ENCODE measurements at places on chromosomes 3 and 15.

GRCh38 chr3:59107856-59108815 is 58.3 kb upstream of the CFAP20DC start:
- no peak for DNase-seq

- no peak for DNase-seq
These were observed 226.3 kb upstream of the MRPL3 start for GRCh38 chr3:131728898-131729642.

DNA sequence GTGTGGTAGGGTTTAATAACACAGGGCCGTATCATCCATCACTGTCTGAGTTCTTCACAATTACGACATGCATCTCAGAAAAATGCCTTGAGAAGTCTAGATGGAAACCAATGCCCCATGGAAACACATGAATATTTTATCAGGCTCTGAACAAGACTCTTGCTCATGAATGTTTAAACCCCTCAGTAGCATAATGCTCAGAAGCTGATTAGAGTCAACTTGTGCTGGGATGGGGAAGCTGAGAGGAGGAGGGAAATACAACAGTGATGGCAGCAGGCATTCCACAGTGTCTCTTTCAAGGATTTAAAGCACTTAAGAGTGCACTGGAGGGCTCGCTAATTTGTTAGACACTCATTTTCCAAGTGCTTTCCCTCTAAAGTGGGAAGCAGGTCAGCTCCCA is 3.8 kb downstream of the GPR156 start:
- DNase-seq, result no peak

DNA sequence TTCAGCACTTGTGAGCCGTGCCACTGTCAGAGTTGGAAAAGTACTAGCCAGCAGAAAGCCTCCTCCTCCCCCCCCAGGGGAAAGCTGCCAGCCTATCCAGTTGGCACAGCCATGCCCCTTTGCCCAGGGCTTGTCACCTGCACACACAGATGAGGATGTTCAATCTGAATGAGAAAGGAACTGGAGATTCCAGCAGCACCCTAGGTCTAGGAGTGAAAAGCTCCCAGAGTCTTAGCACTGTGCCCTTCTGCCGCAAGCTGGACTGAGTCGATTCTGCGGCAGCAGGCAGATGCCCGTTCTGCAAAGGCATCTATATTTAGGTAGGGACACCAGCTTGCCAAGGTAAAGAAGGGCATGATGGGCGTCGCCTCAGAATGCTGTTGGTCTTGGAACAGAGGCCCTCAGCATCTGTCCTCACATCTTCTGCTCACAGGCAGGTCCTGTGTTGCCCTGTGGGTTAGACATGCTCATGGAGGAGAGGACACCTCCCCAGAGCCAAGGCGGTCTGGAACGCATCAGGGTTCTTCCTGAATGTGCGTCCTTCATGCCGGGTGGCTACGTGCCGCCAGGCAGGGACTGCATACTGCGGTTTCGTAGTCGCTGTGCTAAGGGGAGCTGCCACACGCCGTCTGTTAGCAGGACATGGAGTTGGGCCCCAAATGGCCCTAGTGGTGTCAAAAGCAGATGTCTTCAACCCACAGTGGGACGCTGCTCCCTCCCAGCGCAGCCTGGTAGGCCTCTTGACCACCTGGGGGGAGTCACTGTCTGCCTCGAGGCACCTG is 109.5 kb downstream of the VGLL4 start:
- no peak for DNase-seq

DNA sequence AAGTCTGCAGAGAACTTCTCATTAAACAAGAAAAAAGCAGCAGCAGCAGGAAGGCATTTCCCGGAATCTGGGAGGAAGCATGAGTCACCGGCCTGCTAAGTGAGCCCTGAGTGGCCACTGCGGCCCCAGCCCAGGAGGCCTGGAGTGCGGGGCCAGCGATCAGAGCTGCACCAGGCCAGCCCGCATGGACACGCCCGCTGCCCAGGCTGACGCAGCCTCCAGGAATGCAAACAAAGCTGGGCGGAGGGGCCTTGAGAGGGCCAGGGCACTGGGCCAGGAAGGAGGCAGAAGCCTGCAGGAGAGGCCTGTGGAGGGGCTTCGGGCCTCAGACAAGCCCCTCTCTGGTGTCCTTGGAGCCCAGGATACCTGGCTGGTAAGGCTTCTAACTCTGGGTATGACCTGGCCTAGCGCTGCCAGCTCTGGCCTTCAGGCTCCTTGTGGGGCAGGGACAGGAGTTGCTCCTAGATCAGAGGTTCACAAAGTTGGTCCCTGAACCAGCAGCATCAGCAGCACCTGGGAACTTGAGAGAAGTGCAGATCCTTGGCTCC is 101.2 kb downstream of the SMAD6 start:
- DNase-seq, result no peak

- no peak for DNase-seq
These were observed 354.5 kb downstream of the OCA2 start for GRCh38 chr15:27744641-27745040.

DNA sequence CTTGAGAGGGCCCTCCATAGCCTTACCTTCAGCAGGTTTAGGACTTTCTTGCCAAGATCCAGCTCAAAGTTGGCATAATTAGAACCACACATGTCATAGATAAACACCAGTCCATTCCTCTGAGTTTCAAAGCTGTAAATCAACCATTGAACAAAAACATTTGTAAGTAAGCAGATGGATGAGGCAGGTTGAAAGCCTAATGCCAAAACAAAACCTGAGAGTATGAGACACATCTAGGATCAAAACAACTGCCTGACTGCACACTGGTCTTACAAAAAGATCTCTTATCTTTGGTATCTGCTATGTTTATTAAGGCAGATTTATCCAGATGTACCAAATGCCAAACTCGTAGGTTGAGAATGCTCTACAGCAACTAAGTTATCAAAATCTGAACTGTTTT is 61.9 kb downstream of the PTPN9 start:
- DNase-seq, result no peak

- no peak for DNase-seq
These were observed 602.1 kb downstream of the MAGI1 start for GRCh38 chr3:65436580-65436979.

- no peak for DNase-seq
These were observed 41.5 kb downstream of the RBP2 start for GRCh38 chr3:139434764-139435307.

DNA sequence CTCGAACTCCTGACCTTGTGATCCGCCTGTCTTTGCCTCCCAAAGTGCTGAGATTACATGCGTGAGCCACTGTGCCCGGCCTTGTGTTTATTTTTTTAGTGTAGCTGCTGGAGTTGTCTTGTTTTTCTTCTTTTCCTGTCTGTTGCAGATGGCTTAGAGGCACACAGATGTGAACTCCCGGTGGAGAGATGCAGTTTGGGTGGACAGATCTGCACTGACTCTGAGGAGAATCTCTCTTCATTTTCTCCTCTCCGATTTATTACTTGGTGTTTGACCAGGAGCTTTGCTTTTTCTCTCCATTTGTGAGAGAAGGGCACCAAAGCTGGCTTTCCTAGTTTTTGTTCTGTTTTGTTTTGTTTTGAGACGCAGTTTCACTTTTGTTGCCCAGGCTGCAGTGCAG is 62.7 kb downstream of the USP13 start:
- no peak for DNase-seq

- DNase-seq, result no peak
These were observed 158.5 kb upstream of the TPM1 start for GRCh38 chr15:62883938-62884479.

- DNase-seq, result no peak
These were observed 31.7 kb upstream of the PRR23E start for GRCh38 chr3:127161236-127161635.

DNA sequence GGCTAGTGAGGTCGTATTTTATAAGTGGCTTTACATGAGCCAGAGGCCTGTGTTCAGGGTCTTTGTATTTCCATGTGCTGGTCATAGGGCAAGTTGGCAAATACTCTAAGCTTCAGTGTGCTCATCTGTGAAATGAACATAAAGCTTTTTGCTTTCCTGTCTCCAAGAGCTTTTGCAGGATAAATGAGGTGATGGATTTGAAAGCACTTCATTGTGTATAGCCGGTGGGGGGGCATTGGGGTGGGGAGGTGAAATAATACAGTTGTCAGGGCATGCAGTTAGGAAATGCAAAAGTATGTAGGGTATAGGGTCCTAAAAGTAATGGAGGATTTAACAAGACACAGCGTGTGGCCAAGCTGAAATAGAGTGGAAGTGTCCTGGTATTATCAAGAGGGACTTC is 67.7 kb downstream of the ARNT2 start:
- no peak for DNase-seq

DNA sequence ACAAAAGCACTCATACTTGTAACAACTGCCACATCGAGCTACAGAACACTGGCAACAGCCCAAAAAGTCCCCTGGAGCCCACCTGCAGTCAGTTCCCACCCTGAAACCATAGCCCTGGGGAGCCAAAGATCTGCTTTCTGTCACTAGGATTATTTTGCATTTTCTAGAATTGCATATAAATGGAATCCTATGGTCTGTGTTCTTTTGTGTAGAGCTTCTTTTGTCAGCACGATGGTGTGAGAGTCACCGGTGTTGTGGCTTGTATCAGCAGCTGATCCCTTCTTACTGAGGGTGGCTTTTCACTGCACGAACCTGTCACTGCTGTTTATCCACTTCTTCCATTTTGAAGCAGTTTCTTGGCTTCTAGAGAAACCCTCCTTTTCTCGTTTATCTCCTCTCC is 60.1 kb upstream of the PRR23E start:
- DNase-seq, result no peak

- DNase-seq, result no peak
These were observed 20.3 kb downstream of the ACAA1 start for GRCh38 chr3:38116471-38117162.

GRCh38 chr3:49530231-49530630 is 24.0 kb upstream of the BSN start:
- DNase-seq, result no peak

GRCh38 chr15:40190591-40190990 is 29.7 kb downstream of the BUB1B start:
- DNase-seq, result no peak

GRCh38 chr3:190739641-190740185 is 122.8 kb downstream of the GMNC start:
- DNase-seq, result no peak

DNA sequence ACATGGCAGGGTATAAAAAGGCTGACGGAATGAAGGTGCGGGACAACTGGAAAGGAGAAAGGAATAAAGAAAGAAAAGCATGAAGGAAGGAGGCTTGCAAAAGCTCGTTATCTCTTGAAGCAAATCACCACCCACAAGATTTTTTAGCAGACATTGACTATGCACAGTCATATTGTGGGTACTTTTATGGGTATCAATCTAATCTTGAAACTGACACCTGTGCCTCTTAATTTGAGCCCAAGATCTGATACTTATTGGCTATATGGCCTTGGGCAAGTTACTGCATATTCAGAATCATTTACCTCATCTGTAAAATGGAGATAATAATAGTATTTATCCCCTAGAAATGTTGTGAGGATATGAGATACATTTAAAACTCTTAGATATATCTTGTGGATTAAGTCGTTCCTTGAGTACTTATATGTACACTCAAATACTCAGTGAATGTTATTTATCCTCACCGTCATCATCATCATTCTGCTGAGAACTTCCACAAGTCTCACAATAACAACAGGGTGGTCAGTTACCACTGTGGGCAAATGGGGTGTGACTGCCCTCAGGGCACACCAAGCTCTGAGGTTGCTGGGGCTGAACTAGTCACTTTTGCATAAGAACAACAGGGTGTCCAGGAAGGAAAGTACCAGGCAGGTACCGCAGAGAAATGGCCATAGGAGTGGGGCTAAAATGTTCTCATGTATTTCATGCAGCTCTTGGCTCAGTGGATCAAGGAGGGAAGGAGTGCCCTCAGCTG is 266.1 kb downstream of the SLC9A9 start:
- no peak for DNase-seq

GRCh38 chr3:184725176-184725719 is 13.4 kb upstream of the MAGEF1 start:
- DNase-seq, result no peak

DNA sequence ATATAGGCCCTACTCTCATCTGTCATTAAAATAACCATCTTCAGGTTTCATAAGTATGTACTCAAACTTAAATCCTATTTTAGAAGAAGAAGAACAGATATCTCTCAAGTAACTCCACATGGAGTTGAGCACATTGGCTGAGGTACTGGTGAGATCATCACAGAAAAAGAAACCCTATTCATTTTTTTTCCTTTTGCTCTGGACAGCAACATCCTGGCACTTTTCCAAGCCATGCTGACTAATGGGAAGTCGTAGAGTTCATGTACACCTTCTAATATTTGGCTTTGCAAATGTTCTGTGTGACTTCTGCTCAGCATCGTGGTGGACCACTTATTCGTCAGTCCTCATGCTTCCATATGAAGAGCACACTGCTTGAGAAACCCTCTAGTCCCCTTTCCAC is 336.0 kb upstream of the KCNH8 start:
- no peak for DNase-seq

DNA sequence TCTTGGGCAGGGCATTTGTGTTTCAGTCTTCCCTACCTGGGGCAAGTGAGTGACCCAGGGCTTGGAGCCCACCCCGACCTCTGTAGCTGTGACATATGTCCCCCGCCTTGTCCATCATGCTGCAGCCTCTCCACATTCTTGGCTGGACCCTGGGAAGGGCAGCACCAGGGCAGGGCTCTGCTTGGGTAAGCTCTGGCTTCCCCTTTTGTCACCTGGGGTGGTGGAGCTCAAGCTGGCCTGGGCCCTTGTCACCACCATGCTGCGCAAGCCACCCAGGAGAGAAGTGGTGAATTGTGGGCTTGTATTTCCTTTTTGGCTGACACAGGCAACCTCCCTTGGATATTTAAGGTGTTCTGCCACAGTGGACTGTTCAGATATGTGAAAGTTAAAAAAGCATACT is 29.3 kb downstream of the SPSB4 start:
- no peak for DNase-seq

GRCh38 chr15:55526559-55527036 is 18.6 kb upstream of the DNAAF4 start:
- DNase-seq, result no peak

GRCh38 chr3:67325231-67325630 is 327.1 kb downstream of the KBTBD8 start:
- no peak for DNase-seq

- DNase-seq, result no peak
These were observed 85.5 kb upstream of the LRTM1 start for GRCh38 chr3:55013145-55013925.

DNA sequence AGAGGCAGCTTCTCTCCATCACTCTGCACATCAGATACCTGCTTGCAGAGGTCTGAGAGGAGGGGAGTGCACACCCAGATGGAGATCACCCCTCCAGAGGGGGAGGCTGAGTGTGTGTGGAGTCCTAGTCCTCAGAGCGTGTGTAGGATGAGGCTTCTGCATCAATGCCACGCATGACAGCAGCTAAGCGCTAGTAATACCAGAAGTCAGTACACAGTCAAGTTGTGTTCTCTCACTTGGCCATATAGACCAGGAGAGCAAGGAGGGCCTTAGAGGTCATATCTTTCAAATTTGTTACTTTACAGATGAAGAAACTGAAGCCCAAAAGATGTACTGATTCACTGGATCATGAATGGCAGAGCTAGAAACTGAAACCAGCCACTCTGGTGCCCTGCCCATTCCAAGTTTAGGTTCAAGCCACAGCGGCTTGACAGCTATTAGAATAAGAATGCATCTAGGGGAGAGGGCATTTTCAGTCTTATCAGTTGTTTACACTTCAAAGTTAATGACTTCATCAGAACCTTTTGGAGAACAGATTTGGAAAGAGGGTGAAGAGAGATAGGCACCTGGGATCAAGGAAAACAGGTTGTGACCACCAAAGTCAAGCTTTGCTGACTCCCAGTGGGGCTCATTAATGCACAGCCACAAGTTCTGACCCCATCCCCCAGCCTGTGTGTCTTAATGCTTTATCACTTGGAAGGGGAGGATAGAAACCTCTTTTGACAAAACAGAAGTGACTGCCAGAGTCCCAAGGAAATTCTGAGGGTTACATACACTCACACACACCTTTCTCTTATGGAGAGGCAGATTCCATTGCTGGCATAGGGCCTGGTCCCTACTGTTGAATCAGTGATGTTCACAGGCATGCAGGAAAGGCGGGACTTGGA is 310.3 kb downstream of the CHST2 start:
- DNase-seq, result no peak

All from NCI-H187 treated with DMSO at 0.1 percent for 48 hours (cell line).